ENCODE measurements at places on chromosomes 6 and 20. TPM values are rescaled to one million over a fixed set of nuclear protein-coding genes. Genes with fewer than 3 reads are reported as not detected.

Gene TBX18
- total RNA-seq = 25.9 TPM

- no peak for DNase-seq
These were observed 22.9 kb downstream of the FAM110A start for GRCh38 chr20:856361-856775.

DNA sequence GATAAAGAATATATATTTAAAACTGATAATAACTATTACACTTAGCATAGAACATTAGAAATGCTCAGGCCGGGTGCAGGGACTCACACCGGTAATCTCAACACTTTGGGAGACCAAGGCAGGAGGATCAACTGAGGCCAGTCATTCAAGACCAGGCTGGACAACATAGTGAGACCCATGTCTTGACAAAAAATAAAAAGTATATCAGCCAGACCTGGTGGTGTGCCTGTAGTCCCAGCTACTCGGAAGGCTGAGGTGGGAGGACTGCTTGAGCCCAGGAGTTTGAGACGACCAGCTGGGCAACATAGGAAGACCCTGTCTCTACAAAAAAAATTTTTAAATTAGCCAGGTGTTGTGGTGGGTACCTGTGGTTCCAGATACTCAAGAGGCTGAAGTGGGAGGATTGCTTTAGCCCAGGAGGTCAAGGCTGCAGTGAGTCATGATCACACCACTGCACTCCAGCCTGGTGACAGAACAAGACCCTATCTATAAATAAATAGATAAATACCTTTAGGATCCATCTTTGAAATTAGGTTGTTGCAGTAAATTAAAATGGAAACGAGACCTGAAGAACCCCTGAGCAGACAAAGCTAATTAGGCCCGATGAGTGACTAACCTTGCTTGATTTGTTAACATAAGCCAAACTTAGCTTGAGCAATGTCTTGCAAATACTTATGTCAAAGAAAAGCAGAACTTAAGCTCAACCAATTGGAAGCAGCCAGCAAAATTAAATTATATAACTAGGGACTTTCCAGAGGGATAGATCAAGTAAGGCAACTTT, 75.8 kb upstream of the E2F3 start:
- no peak for DNase-seq

GRCh38 chr6:23537828-23538227, 588.2 kb upstream of the NRSN1 start:
- no peak for DNase-seq

All from pulmonary artery endothelial cell (primary cell).